Stimulated activated CD4-positive, alpha-beta T cell treated with anti-CD3 and anti-CD28 coated beads, Interleukin-1b, Interleukin-23, amount 100 ng/mL, for 1 hour (primary cell): ENCODE measurements at places on chromosomes 1 and 21.

DNA sequence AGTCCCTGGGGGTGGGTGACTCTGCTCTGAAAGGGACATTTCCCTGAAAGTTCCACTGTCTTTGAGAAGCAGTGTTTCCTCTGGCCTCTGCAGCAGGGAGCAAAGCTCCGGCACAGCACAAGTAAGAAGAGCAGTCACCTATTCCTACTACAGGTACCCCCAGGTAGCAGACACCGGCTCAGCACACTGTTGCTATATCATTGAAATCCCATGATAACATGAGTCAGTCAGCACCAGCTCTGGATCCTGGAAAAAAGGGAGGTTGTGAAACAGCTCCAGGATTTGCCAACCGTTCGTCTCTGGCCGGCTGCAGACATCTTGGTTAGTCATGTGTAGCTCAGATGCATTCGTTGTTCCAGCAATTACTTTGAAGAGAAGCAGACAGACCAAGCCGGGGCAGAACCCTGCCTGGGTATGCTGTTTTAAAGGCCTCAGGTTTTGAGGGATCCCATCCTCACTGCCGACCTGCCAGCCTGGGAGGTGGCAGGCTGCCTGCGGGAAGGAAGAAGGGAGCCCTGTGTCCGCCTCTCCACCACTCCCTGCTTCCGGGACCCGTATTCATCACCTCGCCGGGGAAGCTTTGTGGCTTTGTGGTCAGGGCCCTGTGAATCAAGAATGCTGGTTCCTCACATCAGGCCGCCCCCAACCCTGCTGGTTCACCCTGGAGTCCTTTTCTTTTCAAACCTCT lies 139.2 kb downstream of the CLIC6 start:
- peak; percentile 14 for DNase-seq

GRCh38 chr1:111751906-111752575 lies 3.7 kb upstream of the DDX20 start:
- DNase-seq = no peak

- DNase-seq = no peak
Measured at GRCh38 chr1:29017235-29017634, 102.9 kb downstream of the EPB41 start.

DNA sequence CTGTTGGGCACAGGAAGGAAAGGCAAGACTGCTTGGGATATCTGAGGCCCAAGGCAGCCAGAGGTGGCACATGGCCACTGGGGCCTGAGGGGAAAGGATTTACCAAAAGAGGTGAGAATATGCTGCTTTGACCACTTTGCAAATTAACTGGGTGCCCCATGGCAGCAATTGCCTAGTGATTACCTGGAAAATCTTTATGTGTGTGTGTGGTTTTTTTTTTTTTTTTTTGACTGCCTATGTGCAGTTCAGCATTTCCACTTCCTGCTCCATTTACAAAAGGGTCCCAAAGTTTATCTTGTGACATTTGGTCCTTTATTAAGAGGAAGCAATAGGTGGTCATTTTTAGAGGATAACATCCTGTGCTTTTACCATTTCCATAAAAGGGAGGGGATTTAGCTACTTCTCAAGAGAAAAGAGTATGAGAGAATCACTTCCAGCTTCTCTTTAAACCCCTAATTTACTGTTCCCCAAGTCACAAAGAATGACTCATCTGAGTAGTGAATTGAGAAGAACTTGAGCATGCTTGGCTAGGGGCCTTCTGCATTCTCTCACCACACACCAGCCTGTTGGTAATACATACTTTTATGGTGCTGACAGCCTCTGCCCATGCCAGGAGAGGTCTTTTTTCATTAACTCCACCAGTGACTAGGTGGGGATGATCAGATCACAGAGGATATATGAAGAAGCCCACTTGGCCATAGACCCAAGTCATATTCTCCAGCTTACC lies 52.1 kb downstream of the SYDE2 start:
- DNase-seq = no peak

DNA sequence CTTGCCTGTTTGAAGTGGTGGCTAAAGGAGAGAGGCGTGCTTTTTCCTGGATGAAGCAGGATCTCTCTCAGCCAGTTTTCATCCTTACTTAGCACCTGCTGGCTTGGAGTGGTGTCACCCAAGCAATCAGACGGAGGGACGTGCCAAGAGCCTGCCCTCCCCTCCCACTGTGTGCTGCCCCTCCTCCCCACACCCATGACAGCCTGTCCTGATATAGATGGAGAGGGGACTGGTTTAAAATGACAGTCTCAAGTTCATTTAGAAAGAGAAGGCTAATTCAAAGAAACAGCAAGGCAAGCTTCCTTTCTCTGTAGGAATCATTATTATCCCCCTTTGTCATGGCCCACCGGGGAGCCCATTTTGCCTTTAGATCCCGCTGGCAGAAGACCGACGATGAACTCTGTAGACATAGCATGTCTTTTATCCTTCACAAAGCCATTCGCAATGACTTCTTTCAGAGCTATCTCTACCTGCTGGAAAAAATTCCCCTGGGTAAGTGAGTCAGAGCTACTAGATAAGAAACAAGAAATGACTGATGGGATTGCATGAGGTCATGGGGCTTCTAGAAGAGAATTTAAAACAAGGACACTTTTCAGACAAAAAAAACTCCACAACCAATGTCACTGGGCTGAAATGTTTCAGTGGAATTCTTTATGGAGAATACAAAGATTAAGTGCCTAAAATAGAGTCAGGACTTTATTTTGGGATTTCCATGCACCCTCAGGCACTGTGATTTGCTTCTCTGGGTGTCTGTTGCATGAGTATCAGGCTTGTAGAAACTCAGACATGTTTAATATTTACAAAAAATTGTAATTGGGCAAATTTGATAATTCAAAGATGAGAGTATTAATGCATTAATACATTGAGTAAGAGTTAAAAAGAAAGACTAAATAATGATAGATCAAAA lies at the start of gene NTMT2:
TSS of gene NTMT2 (plus strand) at position 190 of the 907 bp plus-strand sequence. CDS start at position 339, 149 bp downstream.
- DNase-seq = no peak

DNA sequence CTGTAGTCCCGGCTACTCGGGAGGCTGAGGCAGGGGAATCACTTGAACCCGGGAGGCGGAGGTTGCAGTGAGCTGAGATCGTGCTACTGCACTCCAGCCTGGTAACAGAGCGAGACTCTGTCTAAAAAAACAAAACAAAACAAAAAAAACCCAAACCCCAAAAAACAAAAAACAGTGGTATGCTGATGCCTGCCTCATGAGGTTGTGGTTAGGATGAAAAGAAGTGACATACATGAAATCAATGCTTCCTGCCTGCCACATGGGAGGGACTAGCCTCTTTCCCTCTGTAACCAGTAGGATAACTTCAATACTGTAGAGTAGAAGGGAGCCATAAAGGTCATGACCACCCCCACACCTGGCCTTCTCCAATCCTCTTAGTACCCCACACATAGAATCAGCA lies 55.2 kb downstream of the TENT5C start:
- DNase-seq = no peak

GRCh38 chr1:185033686-185034085 lies 11.7 kb upstream of the RNF2 start:
- DNase-seq = no peak

GRCh38 chr1:200384818-200385390 lies 24.9 kb downstream of the ZNF281 start:
- DNase-seq = no peak

DNA sequence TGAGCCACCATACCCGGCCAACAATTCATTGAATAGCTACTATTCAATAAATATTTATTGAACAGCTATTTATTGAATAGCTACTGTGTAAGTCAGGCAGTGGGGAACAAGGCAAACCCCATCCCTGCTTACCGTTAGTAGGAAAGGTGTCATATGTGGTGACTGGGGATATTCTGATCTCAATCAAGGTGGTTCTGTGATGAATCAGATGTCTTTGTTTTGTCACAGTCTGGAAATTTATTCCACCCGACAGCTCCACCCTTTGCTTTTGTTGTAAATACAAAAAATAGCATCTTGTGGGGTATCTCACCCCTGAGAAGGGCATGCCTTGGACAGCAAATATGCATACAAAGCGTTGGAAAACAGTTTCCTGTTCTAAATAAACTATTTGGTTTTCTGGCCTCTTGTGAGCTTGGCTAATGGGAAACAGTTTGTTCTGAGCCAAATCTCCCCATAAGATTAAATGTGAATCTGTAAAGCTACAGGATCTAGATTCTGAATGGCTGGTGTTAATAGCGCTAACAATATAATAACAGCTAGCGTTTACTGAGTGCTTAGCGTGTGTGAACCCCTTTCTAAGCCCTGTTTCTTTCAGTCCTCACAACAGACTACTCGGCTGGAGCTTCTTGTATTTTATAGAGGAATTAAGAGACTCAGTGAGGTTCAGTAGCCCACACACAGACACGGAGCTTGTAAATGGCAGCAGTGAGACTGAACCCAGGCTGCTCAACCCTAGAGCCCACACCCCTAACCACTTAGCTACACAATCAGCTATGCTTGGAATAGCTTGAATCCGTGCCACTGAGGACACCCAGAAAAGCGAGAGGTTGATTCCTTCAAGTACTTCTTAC lies 5.5 kb downstream of the PDPN start:
- no peak for DNase-seq

GRCh38 chr21:25536752-25537151 lies 70.5 kb downstream of the MRPL39 start:
- no peak for DNase-seq

GRCh38 chr1:175265091-175265490 lies 72.5 kb upstream of the KIAA0040 start:
- no peak for DNase-seq

DNA sequence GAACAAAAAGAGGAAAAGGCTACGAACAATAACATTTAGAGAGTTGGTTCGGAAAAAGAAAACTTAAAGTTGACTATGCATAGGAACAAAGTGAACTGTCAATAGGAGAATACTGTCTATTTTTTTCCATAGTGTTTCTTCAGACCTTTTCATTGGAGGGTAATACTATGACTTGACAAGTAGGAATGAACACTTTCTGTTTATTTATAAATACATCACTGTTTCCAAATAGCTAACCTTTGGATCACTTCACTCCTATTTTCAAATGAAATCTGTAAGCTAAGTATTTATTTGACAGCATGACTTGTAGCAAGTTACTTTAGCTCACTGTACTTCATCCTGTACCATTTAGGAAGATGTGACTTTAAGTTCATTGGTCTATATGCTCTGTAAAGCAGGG lies 221.3 kb downstream of the COL24A1 start:
- no peak for DNase-seq

GRCh38 chr21:33032434-33033047 lies 6.8 kb downstream of the OLIG2 start:
- no peak for DNase-seq

DNA sequence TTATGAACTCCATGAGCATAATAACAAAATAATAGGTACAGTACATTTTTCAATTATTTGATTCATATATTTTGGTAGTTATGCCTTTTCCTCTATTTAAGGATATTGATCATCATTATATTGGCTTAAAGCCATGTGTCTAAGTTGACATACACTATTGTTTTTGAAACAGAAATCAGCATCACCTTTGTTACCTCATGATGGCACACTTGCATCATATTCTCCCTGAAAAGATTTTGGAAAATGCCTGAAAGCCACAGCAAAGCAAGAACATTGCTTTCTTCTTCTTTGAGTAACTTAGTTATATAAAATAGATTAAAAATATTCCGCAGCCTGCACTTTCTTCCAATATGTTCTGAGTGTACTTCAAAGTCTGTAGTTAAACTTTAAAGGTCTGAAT lies 33.3 kb downstream of the TMPRSS15 start:
- no peak for DNase-seq

DNA sequence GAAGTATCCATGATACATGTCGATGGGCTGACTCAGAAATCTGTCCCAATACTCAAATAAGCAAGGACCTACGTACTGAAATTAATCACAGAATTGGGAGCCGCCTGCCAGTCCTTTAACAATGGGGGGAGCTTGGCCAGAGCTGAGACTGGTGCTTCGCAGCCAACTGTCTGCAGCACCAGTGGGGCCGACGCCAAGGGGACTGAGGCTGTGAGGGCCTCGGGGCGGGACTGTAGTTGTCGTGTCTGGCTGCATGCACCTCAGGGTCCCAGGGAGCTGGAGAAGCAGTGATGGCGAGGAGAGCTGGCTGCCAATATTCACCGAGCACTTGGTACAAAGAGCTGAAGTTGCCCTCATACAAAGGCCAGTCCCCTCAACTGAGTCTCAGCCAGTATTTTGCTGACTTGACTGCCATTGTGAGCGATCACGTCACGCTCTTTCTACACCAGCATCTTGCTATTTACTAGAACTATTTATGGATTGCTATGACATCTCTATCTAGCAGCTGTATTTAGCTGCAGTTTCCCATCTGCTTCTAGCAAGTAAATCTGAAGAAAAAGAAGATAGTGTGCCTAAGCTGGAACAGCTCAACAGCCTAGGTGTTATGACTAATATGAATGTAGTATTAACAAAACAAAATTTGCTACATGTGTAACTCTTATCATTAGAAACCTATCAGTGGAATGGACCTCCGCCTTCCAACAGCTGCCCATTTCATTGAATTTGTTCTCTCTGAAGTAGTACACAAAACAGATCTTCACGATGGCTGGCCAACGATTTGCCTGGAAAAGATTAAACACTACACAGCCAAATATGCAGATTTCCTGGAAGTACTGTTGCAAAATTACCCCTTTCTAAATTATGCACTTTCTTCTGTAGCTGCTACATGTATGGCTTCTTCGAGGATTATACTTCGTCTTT lies 29.1 kb downstream of the EVI5 start:
- DNase-seq = no peak

- DNase-seq = no peak
Measured at GRCh38 chr1:242454262-242455051, 70.0 kb downstream of the PLD5 start.

GRCh38 chr1:205129447-205130029 lies 7.8 kb upstream of the RBBP5 start:
- no peak for DNase-seq

GRCh38 chr1:116075990-116076389 lies 35.2 kb upstream of the MAB21L3 start:
- no peak for DNase-seq

- no peak for DNase-seq
Measured at GRCh38 chr1:229856009-229856650, 210.9 kb upstream of the GALNT2 start.
